Left ventricle myocardium superior (tissue), 1 donor: ENCODE measurements at places on chromosomes 6 and 20. TPM values are rescaled to one million over a fixed set of nuclear protein-coding genes. Genes with fewer than 3 reads are reported as not detected.

DNA sequence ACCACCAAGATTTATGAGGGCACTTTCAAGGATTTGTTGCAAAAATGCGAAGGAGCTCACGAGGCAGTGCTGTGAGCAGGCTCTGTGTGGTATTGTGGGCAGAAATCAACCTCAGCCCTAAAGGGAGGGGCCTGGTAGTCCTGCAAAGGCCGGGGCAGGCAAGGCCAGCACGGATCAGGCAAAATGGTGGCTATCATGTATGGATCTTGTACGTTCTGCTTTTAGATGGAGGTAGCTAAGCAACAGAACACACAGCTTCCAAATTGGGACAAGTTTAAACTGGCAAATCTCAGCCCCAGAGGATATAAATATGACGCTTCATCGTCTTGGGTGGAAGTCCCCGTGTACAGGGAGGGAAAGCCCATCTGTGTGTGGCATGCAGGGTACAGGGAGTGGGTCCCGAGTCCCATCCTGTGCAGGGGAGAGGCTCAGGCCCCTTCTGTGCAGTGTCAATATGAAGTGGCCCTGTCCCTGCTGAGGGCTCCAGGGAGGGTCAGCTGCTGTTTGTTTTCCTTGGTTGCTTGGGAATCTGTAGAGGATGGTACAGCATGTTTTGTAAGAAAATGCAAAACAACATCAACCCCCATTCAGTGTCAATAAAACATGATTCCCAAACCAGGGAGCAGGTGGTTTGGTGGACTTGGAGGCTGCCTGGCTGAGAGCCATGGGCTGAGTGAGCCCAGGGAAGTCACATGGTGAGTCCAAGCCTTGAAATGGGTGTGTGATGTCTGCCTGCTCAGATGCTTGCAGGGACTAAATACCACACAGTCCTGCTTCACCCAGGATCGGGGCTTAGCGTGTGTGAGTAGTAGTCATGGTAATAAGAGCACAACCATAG, 113.0 kb downstream of the SYCP2 start:
- DNase-seq: peak; percentile 84

GRCh38 chr6:55969526-55969925, 94.1 kb upstream of the BMP5 start:
- no peak for DNase-seq

The RING1 gene
- 30.1 TPM for total RNA-seq

GRCh38 chr6:52157301-52157941, 28.8 kb upstream of the IL17A start:
- no peak for DNase-seq

- DNase-seq: no peak
These were observed 270.0 kb upstream of the CDYL start for GRCh38 chr6:4506223-4506622.

DNA sequence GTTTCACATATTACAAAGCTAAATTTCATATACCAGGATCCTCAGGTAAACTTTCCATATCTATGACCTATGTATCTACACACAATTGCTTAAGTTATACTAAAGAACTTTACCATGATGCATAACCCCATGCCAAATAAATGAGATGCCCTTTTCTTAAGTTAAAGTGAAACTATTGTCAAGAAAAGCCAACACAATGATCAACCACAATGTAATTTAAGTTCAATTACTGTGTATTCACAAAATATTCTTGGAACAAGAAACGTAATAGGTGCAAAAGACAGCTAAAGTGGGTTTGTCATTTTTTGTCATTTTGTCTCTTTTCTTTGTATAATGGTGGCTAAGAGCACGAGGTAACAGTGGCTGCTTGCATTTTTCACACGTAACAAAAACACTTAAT, 158.0 kb upstream of the SHLD1 start:
- DNase-seq: no peak

DNA sequence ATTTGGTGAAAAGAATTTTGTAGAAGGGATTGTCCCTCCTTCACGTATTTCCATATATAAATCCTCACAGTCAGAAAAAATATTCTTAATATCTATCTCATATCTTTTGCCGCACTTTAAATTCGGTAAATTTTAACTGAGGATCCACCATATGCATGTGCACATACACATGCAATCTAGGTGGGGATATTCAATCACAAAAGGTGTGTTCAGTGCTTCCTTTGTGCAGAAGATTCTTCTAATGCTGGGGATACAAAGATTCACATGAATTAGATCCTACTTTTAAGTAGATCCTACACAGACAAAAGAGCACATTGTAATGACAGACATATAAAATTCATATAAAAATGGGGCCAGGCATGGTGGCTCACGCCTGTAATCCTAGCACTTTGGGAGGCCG, 13.6 kb upstream of the HLA-DRB1 start:
- no peak for DNase-seq

The TMEM242 gene
- 19.4 TPM for total RNA-seq

DNA sequence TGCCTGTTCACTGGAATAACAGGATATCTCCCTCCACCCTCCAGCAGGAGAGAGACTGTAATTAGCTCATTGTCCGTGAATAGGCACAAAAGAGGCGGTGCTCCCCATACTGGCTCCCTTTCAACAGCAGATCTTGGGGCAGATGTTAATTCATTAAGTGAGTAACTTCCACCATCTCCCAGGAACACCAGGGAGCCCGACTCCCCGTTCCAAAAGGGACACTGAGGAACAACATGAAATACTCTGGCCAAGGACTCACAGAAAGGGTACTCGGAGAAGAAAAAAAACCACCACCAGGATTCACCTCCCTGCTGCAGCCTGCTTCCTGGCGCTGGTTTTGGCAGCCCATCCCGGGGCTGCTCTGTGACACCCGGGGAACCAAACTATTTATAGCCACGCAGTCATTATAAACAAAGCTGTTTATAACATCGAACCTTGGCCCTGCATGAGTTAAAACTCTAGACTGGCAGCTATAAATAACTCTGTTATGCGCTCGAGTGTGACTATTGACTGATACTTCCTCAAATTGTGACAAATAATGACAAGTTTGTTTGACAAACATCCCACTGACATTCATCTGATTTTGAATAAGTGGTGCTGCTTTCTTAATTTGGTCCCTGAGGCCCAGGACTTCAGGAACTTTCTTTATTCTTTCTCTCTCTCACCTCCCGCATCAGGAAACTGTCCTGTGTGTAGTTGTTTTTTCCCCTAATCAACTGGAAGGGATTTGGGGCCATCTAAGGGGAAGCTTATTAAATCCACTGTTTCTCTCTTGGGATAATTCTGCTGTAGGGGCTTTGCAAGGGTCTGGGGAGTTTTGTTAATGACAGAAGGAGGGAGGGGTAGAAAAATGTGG, 521.6 kb downstream of the CD83 start:
- peak; percentile 80 for DNase-seq

The MRAP2 gene
- total RNA-seq: not detected

- DNase-seq: no peak
These were observed 109.9 kb downstream of the RNF144B start for GRCh38 chr6:18497006-18497405.

The CGA gene
- 0.59 TPM for total RNA-seq

The KCNQ2 gene
- 0.52 TPM for total RNA-seq

The LGSN gene
- not detected for total RNA-seq

The RBPJL gene
- not detected for total RNA-seq

The HSPA12B gene
- total RNA-seq: 16.2 TPM

DNA sequence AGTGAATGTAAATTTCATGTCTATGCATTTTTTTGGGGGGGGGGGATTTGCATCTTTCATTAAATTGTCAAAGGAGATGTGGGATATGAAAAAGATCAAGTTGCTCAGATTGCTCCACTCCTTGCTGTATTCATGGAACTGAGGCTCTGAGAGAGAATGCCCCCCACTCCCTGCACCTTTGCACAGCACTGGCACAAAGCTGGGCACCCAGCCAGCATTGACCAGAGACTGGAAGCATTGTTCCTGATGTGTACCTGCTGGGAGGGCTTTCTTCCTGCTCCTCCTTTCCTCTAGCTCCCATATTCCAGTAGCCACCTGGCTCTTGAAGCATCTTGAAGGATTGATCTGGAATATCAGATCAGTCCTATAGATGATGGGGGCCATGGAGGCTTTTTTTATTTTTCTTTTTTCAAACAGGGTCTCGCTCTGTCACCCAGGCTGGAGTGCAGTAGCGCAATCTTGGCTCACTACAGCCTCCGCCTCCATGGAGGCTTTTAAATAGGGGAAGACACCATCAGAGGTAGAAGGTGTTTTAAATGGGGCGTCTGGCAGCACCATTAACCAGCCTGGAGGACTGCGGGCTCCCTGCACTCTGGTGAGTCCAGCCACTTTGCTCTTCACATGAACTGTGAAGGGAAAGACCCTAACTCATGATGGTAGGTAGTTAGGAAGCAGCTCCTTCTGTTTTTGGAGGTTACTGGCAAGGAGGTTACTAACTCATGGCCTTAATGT, 10.9 kb downstream of the DUSP15 start:
- DNase-seq: peak; percentile 17

The PRDM1 gene
- 1.7 TPM for total RNA-seq

DNA sequence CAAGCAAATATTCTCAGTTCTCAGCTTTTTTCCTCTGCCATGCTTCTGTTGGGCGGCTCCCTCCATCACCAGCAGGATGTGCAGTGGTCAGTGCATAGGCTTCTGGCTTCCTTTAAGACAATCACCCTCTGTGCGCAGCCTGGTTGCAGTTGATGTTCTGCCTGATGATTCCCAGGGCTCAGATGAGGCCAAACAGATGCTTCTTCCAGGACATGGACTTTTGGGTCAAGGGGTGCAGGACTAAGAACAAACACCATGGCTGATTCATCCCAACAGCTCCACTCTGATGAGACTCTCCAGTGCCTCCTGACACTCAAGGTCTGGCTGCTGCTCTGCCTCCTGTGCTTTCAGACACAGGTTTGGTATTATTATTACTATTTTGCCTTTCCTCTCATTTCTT, 554.8 kb upstream of the CDH4 start:
- DNase-seq: no peak

DNA sequence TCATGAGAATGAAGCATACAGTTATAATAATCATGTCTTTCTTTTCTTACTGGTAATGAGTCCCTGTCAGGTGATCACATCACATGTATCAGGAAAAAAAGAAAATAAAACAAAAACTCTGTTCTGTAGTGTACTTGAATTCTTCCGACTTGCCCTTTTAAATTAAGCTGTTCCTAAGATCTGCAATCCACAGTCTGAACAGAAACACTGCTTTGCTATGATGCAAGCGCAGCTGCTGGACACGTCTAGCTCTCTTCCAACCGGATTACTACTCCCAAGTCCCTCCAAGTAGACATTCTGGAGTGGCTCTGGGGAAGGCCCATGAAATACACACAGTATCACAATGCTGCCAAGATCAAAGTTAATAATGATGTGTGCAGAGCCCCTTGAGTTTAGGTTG, 83.7 kb downstream of the FYN start:
- DNase-seq: peak; percentile 41

The SLPI gene
- 21.9 TPM for total RNA-seq

The BMP7 gene
- 32.2 TPM for total RNA-seq

The NELFCD gene
- 35.6 TPM for total RNA-seq

The WFDC8 gene
- total RNA-seq: not detected

DNA sequence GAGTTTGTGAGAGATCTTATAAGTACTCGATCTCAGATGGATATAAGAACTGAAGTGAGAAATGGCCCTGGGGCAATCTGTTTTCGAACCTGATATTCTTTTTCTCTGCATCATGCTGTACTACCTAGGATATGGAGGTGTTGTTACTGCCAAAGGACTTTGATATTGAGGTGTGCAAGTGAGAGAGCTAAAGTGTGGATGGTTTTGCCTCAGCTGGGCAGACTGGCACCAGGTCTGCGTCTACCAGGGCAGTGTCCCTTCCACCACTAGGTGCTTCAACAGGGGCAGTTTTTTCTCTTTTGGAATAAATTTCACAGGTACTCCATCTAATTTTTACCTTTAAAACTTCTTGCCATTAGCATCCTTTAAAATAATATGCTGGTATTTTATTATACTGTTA, 35.0 kb downstream of the ADGRG6 start:
- no peak for DNase-seq

The TOX2 gene
- 0.47 TPM for total RNA-seq

DNA sequence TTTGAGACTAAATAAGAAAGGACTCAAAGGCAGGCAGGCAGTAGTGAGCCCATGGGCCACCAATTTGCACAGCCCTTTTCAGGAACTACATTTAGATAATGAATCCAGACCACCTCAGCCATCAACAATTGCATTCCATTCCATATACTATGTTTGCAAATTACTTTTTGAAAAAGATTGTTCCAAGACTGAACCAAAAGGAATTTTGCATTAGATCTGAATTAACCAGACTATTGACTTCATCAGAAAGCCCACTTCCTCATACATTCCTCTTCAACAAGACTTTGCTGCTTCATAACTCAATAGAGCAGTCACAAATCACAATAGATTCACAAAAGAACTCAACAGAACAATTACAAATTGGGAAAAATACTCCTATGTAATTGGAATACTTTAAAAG, 229.1 kb downstream of the SIM1 start:
- DNase-seq: no peak

DNA sequence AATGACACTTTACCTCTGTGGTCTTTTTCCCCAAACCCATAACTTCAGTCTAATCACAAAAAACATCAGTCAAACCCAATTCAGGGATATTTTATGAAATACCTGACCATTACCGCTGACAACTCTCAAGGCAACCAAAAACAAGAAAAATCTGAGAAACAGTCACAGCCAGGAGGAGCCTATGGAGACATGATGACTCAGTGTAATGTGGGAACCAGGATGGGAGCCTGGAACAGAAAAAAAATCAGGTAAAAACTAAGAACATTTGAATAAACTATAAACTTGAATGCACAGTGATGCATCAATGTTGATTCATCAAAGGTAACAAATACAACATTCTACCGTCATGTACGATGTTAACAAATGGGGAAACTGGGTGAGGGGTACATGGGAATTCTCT, 84.1 kb upstream of the TSHZ2 start:
- DNase-seq: no peak

DNA sequence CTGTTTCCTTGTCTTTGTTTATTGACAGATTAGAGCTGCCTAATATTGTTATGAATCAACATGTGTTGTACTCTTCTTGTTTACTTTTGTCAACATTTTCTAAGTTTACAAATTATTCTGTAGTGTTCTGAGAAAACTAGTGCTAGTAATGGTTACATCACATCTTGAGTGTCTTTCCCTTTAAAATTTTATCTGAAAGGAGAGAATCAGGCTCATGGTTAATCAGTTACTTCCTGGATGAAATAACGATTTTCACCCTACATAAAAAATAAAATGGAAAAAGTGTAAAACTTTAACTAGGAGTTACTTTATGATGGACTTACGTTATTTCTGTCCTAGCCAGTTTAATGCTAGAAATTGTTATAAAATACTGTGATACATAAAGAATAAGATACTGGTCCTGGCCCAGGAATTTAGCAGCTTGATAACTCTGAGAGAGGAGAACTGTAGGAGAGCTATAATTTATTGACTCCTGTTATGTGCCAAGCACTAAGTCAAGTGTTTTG, 26.4 kb upstream of the BMP5 start:
- DNase-seq: no peak

DNA sequence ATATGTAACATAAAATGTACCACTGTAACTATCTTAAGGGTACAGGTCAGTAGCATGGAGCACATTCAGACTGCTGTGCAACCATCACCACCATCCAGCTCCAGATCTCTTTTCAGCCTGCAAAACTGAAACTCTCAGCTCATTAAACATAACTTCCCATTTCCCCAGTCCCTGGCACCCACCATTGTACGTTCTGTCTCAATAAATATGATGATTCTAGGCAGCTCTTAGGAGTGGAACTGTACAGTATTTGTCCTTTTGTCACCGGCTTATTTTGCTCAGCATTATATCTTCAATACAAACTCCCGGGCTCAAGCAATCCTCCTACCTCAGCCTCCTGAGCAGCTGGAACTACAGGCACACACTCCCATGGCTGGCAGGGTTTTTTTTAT, 1.5 kb downstream of the ZC3H12D start:
- DNase-seq: no peak
